ENCODE measurements at places on chromosomes 2 and 18. TPM values are rescaled to one million over a fixed set of nuclear protein-coding genes. Genes with fewer than 3 reads are reported as not detected.

CNTNAP5 gene
- not detected for total RNA-seq

DSG2 gene
- 0.25 TPM for total RNA-seq

CDK5R2 gene
- total RNA-seq, result not detected

PAPOLG gene
- 25.9 TPM for total RNA-seq

TSPYL6 gene
- total RNA-seq, result not detected

WNT6 gene
- total RNA-seq, result not detected

DNA sequence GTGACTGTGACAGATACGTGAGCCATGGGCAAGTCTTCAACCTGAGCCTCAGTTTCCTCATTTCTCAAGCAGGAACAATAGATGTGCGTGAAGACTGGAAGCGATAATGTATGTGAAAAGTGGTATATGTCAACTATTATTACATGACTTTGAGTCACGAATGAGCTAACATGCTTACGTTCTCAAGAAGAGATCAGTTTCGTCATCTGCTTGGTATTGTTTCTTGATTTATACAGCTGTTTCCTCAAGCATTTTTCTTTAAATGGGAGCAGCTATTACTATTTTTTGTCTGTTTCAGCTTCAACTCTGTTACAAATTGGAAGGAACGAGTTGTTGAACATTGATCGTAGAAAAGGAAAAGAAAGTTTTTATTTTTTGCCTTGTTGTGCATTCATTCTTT, 48.5 kb upstream of the THOC1 start:
- no peak for DNase-seq
- H3K27ac ChIP-seq, result no peak overlapping the region
- H3K4me3 ChIP-seq, result no peak overlapping the region
- H3K27me3 ChIP-seq, result no peaks in the 10 kb centered on the region

DNA sequence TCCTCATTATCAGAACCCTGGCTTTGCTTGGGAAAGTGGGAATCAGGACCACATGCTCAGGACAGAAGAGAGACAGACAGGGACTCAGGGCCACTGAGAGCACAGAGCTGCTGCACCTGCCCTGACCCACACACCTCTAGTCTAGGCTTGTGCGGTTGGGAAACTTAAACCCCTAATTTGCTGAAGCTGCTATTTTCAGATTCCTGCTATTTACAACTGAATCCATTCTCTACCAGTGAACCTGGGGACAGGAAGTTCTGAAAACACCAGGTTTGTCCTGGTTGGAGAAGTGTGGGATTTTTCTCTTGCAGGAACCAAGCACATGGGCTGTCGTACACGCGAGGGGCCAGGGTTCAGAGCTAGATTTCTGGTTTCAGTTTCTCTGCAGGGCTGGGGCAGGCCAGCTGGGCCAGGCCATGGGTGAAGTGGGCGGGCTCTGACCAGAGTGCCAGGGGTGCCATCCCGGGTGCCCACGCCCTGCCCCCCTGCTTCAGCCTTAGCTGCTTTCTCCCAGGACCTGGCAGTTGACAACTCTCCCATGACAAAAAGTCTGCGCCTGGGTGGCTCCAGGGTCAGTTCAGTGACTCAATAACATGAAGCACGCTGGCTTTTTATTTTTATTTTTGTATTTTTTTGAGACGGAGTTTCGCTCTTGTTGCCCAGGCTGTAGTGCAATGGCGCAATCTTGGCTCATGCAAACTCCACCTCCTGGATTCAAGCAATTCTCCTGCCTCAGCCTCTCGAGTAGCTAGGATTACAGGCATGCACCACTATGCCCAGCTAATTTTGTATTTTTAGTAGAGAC, 51.3 kb upstream of the SLC1A4 start:
- H3K27ac ChIP-seq, result no peak overlapping the region
- H3K4me3 ChIP-seq, result no peak overlapping the region
- no peak for DNase-seq
- peaks cover 19% of the 10 kb centered on the region for H3K4me1 ChIP-seq

- no peaks in the 10 kb centered on the region for H3K36me3 ChIP-seq
- no peak overlapping the region for H3K4me3 ChIP-seq
- no peaks in the 10 kb centered on the region for H3K4me1 ChIP-seq
- H3K27ac ChIP-seq, result no peak overlapping the region
Observed at GRCh38 chr2:190819840-190820301, 60.8 kb upstream of the GLS start.

GRCh38 chr2:176415174-176415895, 146.1 kb downstream of the MTX2 start:
- no peak for DNase-seq
- no peak overlapping the region for H3K27ac ChIP-seq

DNA sequence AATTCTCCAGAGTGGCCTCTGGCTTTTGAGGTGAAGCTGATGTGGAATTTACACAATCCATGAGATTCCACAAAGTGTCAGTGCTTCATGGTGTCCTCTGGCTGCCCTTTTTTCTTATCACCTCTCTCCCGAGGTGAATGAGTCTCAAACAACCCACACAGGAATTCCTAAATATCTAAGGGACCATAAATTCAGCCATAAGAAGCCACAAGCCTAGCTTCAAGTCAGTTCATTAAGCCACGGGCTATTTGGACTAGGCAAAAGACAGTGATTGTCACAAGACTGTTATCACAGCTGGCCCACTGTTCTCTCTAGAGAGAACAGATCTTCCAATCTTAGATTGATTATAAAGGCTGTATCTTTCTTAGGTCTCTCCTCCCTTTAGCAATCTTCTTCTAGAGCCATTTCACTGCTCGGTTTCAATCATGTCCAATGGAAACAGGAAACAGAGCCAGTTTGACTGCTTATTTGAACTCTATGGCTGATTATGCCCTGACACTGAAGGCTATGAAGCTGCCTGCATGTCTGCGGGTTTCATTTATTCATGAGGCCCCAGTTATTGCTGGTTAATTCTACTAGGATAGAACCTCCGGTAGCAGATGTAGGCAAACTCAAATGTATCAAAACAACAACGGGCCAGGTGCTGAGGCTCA, 4.1 kb downstream of the NEMP2 start:
- DNase-seq, result no peak
- H3K36me3 ChIP-seq, result peaks cover 9% of the 10 kb centered on the region
- peaks cover 45% of the 10 kb centered on the region for H3K4me1 ChIP-seq
- H3K27me3 ChIP-seq, result no peaks in the 10 kb centered on the region

DNA sequence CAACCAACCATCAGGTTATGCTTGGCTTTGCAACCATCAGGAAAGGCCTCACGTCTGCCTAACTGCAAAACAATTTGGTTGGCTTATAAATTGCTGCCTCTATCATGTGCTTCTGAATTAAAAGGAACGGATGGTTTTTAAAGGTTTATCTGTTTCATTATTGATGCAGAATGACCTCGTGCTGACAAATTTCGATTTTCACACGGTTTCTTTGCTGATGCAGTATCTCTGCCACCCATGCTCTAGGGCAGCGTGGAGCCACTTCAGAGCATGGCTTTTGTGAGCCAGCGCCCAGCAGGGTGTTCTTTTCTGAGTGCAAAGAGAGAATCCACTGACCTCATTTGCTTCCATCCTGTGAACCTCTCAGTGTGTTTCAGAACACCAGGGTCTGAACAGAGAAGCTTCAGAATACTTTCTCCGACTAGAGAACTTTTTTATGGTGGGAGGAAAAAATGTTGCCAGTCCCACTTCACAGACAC, 143.1 kb upstream of the L3MBTL4 start:
- H3K4me3 ChIP-seq, result no peak overlapping the region
- H3K4me1 ChIP-seq, result no peaks in the 10 kb centered on the region
- no peak overlapping the region for H3K27ac ChIP-seq
- H3K36me3 ChIP-seq, result no peaks in the 10 kb centered on the region

- no peak overlapping the region for H3K4me3 ChIP-seq
- DNase-seq, result no peak
- no peaks in the 10 kb centered on the region for H3K27me3 ChIP-seq
- H3K27ac ChIP-seq, result no peak overlapping the region
- H3K36me3 ChIP-seq, result no peaks in the 10 kb centered on the region
Observed at GRCh38 chr2:66318009-66318561, 116.8 kb upstream of the MEIS1 start.

DNA sequence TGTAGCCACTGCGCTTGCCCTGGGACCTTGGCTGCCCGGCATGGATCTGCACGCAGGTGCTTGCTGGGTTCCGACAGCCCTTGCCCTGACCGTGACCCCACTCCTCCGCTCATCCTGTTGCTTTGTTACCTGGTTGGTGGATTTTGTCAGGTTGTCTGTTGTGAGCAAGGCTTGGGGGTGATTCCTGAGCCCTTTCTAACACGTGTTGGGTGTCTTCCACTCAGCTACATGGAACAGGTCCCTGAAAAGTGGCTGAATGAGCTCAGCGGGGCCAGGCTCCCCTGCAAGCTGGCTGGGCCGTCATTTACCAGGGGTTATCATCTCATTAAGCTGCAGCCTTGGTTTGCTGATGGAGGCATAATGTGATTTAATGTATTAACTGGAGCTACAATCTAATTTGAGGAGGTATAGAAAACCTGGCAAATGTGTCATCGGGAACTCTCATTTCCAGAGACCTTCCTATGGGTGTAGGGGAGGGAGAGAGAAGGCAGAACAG, 24.6 kb downstream of the RAMP1 start:
- no peak overlapping the region for H3K27ac ChIP-seq
- no peaks in the 10 kb centered on the region for H3K4me1 ChIP-seq
- no peaks in the 10 kb centered on the region for H3K36me3 ChIP-seq
- no peaks in the 10 kb centered on the region for H3K27me3 ChIP-seq

DNA sequence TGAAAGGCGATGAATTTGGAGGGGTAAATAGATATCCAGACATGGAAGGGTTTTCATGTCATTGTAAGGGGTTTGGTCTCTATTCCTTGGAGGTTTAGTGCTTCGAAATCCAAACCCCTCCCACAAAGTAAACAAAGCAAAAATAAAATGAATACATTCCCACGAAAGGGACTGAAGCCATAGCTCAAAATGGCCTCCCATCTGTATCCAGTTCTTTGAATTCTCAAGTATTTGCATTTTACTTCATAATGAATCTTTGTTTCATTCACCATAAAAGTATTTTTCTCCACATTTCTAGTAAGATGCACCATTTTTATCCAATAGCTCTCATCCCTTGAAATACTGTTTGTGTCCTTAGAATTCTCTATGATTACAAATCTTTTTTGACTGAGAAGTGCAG, 103.2 kb upstream of the DTNA start:
- H3K4me3 ChIP-seq, result no peak overlapping the region
- no peaks in the 10 kb centered on the region for H3K36me3 ChIP-seq
- no peaks in the 10 kb centered on the region for H3K4me1 ChIP-seq
- no peaks in the 10 kb centered on the region for H3K27me3 ChIP-seq
- H3K27ac ChIP-seq, result no peak overlapping the region
- no peak for DNase-seq

DNA sequence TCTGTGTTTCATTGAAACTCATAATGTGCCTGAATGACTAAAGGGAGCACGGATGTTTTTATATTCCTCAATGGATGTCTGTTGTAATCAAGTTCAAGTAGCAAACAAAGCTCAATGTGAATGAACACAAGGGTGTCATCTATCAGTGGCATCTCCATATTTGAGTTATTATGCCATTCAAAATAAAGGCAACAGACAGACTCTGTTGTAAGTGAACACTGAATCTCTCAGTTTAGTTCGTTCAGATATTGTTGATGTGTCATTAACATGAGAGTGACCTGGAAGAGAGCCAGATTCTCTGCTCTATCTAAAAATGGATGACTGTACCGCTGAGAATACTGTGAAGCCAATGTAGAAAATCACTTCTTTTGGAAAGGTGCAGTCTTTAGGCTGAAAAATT, 118.7 kb downstream of the NUP35 start:
- no peaks in the 10 kb centered on the region for H3K4me1 ChIP-seq
- no peaks in the 10 kb centered on the region for H3K36me3 ChIP-seq
- DNase-seq, result no peak

GRCh38 chr2:94956797-94957391, 68.6 kb upstream of the MAL start:
- no peaks in the 10 kb centered on the region for H3K36me3 ChIP-seq
- H3K4me1 ChIP-seq, result no peaks in the 10 kb centered on the region
- no peak overlapping the region for H3K4me3 ChIP-seq

DNA sequence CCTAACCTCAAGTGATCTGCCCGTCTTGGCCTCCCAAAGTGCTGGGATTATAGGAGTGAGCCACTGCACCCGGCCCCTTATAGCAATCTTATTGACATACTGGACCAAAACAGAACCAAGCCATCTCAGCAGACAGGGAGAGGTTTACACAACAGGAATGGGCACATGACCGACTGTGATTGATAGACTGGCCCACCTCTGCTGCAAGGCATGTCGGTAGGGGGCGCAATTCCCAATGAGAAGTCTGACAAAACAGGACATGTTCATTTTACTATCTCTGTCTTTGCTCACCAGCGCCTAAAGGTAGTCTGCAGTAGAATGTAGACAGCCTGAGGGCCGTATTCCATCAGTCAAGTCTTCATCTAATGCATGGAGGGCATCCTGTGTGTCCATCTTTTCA, 2.0 kb downstream of the LYPD6B start:
- peak; percentile 42 for DNase-seq
- no peaks in the 10 kb centered on the region for H3K36me3 ChIP-seq
- no peak overlapping the region for H3K27ac ChIP-seq
- H3K4me3 ChIP-seq, result no peak overlapping the region

- H3K27ac ChIP-seq, result no peak overlapping the region
- H3K4me1 ChIP-seq, result no peaks in the 10 kb centered on the region
- DNase-seq, result peak; percentile 16
- H3K4me3 ChIP-seq, result no peak overlapping the region
Observed at GRCh38 chr2:71665168-71666093, 212.1 kb downstream of the DYSF start.

GRCh38 chr2:44178950-44179349, 10.3 kb downstream of the PPM1B start:
- no peak overlapping the region for H3K4me3 ChIP-seq
- no peaks in the 10 kb centered on the region for H3K27me3 ChIP-seq
- H3K27ac ChIP-seq, result no peak overlapping the region
- no peak for DNase-seq
- peaks cover 30% of the 10 kb centered on the region for H3K36me3 ChIP-seq

GRCh38 chr18:34818064-34818463, 108.0 kb downstream of the DTNA start:
- no peak overlapping the region for H3K4me3 ChIP-seq
- no peak overlapping the region for H3K27ac ChIP-seq
- no peak for DNase-seq

GRCh38 chr2:1823187-1824169, 79.2 kb upstream of the PXDN start:
- no peak for DNase-seq
- no peaks in the 10 kb centered on the region for H3K4me1 ChIP-seq
- H3K36me3 ChIP-seq, result no peaks in the 10 kb centered on the region
- no peak overlapping the region for H3K4me3 ChIP-seq
- peaks cover 2% of the 10 kb centered on the region for H3K27me3 ChIP-seq
- H3K27ac ChIP-seq, result no peak overlapping the region
